ENCODE measurements at places on chromosomes 1 and 21.
A peak's percentile ranks its signal among the peaks of the same experiment; 100 is the strongest.

- no peak for DNase-seq
Observed at GRCh38 chr1:175191659-175192058, 917 bp downstream of the KIAA0040 start.

- no peak for DNase-seq
Observed at GRCh38 chr1:16882986-16883385, 12.8 kb upstream of the RNU1-2 start.

DNA sequence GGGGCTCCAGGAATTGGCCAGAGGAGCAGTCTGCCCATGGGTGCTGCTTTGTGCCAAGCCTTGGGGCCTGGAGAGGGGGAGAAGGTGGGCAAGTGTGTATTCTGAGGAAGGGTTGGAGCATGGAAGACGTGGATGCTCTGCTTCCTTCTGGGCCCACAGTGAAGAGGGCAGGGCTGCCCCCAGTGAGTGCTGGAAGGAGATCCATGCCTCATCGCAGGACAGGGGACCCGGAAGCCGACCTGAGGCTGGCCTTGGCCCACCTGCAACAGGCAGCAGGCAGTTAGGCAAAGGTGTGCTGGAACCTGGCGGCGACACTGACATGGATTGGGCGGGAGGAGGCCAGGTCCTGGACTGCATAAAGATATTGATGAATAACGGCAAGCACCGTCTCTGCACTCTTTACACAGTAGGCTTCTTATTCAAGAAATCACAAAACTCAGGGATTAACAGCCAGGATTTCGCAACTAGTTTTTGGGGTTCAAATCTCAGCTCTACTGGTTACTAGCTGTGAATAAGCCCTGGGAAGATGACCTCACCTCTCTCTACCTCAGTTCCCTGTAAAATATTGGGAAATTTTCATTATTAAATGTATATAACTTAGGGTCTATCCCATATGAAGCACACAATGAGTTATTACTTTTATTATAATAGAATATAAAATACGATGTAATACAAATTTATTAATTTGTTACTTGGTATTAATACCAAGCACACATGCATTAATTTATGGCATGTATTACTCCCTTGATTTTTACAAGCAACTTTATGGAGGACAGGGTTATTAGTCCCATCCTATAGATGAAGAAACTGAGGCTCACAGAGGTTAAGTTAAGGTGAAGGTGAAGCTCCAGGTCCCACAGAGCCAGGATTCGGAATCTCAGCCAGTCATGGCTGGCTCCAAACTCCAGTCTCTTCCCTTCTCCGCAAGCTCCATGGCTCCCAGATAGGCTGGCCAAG lies 62.3 kb downstream of the DHRS3 start:
- DNase-seq = no peak

DNA sequence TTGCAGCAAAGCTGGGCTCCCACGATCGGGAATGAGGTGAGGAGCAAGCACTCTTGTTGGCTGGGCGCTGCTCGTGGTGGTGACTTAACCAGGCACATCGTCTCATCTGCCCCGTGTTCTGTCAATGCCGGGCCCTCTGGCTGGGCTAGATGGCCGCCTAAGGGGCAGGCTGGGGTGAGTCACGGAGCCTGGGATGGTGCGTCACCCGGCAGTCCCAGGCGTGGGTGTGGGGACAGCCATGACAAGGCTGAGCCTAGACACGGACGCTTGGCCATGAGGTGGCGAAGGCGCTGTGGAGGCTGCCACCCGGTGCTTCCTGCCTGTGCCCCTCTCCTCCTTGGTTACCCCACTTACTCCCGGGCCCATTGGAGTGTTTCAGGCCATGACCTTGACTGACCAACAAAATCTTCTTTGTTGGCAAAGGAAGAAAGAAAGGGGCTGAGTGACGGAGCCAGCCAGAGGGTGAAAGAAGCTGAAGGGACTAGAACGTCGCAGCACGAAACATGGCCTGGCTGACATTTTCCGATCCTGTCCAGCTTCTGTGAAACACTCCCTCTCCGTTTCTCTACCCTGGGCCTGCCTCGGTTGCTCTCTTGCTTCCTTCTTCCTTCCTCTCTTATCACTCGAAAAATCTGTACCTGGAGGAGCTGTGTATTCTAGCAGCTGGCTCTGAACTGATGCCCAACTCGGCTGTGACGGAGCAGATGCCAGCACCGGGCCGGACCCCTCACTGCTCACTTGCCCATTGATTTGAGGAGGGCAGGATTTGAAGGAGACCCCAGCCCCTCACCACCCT lies 596 bp downstream of the CD247 start:
- DNase-seq = peak; percentile 94

GRCh38 chr1:175319912-175320230 lies 127.3 kb upstream of the KIAA0040 start:
- no peak for DNase-seq

GRCh38 chr21:28688381-28688780 lies 304.3 kb downstream of the LTN1 start:
- no peak for DNase-seq

DNA sequence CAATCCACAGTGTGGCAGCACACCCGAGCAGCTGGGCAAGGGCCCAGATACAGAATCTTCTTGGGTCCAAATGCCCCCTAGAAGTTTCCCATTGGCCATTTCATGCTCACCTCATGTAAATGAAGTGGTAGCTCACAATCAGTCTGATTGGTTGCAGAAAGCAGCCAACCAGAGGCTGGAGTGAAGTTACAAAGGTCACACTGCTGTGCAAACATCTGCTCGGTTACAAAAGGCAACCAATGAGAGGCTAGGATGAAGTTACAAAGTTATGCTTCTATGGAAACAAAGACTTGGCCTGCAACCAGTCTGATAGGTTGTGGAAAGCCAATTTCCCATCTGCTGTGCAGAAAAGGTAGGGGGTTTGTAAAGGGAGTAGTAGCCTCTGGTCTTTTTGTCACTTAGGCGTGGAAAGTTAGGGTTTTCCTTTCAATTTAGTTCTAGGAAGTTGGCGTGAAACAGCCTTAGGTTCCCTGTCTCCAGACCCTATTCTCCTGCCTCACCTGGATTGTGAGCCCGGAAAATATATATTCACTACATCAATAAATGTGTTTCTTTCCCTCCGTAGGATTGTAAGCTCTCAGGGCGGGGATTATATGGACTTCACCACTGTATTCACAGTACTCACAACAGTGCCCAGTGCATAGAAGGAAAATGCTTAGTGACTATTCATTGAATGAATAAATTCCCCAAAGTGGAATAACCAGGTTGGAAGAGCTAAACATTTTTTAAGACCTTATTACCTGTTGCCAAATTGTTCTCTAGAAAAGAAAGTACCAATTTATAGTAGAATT lies 91.9 kb downstream of the URB2 start:
- DNase-seq = no peak

GRCh38 chr1:228152097-228152917 lies 2.6 kb downstream of the GJC2 start:
- no peak for DNase-seq

GRCh38 chr1:82788660-82789059 lies 987.9 kb downstream of the ADGRL2 start:
- no peak for DNase-seq

GRCh38 chr1:156191292-156191964 lies 2.5 kb upstream of the SLC25A44 start:
- no peak for DNase-seq

DNA sequence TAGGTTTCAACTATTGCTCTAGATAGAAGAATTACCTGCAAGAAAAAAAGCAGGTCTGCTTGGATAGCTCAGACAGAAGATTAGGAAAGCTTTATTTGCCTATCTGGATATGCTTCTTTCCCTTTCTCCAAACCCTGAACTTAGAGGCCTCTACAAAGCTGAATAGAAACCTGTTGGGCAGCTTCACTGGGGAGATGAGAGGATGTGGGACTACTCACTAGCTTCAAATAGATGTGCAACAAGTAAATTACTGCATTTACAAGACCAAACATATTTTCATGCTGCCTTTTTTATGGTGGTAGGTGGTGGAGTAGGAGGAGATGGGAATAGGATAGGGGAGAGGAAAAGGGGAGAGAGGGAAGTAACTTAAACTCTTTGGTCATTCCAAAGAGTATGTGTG lies 6.4 kb downstream of the CLCA2 start:
- DNase-seq = no peak

- DNase-seq = no peak
Observed at GRCh38 chr1:96472471-96472870, 249.1 kb upstream of the PTBP2 start.

GRCh38 chr1:178126741-178127185 lies 32.9 kb downstream of the RASAL2 start:
- DNase-seq = no peak

- no peak for DNase-seq
Observed at GRCh38 chr1:232438476-232438875, 191.5 kb downstream of the SIPA1L2 start.

GRCh38 chr1:29883411-29883832 lies 647.1 kb downstream of the PTPRU start:
- no peak for DNase-seq

- no peak for DNase-seq
Observed at GRCh38 chr1:152817309-152817708, 5.5 kb downstream of the LCE1B start.

DNA sequence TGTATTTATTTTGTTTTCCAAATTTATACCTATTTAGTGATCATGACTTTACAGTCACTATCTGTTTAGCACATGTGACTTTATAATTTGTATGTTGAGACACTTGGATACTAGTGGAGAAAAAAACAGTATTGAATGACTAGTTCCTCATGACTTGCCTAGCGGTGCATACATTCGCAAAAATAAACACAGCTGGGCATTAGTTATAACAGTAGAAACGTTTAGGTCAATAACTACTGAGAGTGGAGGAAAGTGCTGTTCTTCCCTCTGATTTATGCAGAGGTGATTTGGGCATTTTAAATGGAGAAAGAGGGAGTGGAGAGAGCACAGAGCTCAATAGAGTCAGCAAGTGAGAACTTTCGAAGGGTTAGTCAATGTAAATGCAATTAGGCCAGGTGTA lies 1679.0 kb upstream of the B3GALT2 start:
- no peak for DNase-seq

DNA sequence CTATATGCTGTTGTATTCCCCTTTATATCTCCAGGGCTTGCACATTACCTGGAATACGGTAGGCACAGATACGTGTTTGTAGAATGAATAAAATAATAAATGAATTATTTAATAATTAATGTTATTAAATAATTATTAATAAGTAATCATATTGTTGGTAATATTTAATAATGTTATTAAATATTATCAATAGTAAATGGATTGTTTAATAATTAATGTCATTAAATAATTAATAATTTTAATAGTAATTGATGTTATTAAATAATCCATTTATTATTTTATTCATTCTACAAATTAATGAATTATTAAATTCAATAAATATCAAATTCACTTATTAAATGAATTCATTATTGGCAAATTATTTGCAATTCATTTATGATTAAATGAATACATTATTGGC lies 175.1 kb downstream of the MATN1 start:
- DNase-seq = no peak

DNA sequence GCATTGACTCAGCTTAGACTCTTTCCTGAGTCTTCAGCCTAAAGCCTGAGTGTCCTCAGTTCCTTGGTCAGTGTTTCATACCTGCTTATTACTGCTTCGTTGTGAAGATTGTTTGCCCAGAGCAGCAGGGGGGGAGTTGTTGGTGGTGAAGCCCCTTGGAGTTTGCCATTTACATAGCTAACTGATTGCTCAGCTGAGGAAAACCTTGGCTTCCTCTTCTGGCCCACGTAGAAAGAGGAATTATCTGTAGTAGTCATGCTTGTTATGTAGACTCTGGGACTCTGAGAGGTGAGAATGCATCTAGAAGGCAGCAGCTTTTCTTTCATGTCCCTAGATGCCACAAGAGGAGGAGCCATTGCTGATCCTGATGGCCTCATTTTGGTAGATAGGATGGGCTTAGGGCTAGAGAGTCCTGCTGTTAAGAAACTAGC lies 125.9 kb downstream of the MAST2 start:
- no peak for DNase-seq

GRCh38 chr1:240210026-240210425 lies 118.3 kb downstream of the FMN2 start:
- no peak for DNase-seq

All from activated CD8-positive, alpha-beta memory T cell treated with anti-CD3 and anti-CD28 coated beads for 24 hours (primary cell).